H1 (cell line): ENCODE measurements at places on chromosomes 6 and 20.
A peak's percentile ranks its signal among the peaks of the same experiment; 100 is the strongest.

GRCh38 chr20:35246723-35247122 is 20.2 kb downstream of the MMP24 start:
- DNase-seq: no peak

DNA sequence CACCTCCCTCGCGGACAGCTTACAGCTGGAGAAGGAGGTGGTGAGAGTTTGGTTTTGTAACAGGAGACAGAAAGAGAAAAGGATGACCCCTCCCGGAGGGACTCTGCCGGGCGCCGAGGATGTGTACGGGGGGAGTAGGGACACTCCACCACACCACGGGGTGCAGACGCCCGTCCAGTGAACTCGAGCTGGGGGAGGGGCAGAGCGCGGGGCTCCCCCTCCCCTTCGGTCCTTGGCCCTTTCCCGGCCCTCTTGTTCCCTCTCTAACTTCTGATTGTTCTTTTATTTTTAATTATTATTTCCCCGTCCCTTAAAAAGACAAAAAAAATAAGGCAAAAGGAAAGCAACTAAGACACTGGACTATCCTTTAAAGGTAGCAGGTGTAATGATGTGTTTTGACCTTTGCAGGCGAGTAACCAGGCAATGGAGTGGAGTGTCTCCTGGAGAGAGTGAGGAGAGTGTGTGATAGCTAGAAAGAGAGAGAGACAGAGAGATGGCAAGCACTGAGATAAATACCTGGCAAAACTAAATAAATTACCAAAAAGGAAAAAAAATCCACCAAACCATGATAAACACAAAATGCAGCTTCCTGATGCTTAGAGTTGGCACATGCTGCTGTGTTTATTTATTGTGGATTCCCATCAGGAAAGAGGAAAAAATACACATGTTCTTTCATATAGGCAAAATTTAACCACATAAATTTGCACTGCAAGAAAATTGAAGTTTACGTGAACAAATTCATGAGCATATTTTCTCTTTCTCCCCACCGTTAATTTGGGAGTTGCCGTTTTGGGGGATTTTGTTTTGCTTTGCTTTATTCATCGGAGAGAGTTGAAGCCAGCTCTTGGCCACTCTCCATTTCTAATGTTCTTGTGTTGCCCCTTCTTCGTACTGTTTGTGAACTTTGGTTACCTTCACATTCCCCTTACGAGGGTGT is 1.9 kb downstream of the POU3F2 start:
- peak; percentile 82 for DNase-seq

DNA sequence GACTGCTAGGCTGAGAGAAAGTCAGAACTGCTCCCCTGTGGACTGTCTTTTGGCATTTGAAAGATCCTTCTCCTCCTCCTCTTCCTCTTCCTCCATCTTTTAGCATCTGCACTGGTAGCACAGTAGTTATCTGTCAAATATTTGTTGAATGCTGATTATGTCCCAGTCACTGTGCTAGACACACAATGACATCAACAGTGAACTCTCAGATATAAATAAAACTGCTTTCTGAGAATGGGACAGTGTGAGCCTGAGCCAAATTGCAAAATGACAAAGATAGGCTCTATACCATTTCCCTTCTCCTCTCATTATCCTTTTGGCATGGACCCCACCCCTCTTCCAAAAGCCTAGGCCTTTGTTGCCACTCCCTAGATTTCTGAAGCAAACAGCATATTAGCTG is 27.9 kb upstream of the LRRC1 start:
- DNase-seq: no peak

GRCh38 chr6:44387346-44388134 is at the start of gene CDC5L:
CDC5L (plus strand) TSS chr6:44387706; CDS start chr6:44387824, 118 bp downstream.
- DNase-seq: peak; percentile 88

DNA sequence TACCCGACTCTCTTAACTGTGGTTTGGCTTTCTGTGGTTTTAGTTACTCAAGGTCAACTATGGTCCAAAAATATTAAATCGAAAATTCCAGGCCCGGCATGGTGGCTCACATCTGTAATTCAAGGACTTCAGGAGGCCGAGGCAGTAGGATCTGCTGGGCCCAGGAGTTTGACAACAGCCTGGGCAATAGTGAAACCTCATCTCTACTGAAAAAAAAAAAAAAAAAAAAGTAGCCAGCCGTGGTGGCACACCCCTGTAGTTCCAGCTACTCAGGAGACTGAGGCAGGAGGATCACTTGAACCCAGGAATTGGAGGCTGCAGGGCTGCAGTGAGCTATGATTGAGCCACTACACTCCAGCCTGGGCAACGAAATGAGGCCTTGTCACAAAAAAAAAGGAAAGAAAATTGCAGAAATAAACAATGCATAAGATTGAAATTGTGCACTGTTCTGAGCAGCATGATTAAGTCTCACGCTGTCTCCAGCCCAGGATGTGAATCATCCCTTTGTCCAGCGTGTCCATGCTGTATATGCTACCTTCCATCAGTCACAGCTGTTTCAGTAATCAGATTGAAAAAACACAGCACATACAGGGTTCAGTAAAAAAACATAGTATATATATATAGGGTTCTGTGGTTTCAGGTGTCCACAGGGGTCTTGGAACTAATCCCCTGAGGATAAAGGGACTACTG is 40.7 kb downstream of the RGS17 start:
- no peak for DNase-seq
